ENCODE measurements at places on chromosomes 13 and 19.

- DNase-seq: no peak
Observed at GRCh38 chr19:34734537-34735103, 577 bp downstream of the ZNF181 start.

DNA sequence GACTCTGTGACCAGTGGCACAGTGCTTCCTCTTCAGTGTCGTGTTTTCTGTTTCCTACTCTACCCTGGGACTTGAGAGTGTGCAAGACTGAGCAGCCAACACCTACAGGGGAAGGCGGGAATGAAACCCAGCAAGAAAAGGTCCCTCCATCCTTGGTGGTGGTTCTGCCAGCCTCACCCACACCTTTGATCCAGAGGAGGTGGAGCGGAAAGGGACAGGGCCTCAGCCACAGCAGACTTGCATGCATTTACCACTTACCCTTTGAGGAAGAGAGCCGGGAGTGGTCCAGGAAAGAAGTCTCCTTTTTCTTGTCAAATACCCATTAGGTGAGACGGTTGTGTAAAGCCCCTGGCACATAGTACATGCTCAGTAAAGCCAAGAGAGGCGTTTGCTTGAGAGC, 164.8 kb upstream of the ZNF536 start:
- no peak for DNase-seq

DNA sequence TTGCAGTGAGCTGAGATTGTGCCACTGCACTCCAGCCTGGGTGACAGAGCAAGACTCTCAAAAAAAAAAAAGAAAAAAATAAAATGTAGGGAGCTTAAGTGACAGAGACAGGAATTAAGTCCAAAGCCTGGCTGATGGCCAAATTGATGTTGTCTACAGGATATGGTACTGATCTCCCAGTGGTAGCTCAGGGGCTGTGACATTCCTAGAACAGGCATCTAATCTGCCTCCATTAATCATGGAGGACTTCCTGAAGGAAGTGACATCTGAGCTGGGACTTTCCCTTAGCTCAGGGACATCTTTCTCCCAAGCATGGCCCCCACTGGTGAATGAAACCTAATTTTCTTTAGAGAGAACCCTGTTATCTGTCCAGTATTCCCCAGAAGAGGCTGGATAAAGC, 11.4 kb upstream of the EDDM13 start:
- DNase-seq: no peak

DNA sequence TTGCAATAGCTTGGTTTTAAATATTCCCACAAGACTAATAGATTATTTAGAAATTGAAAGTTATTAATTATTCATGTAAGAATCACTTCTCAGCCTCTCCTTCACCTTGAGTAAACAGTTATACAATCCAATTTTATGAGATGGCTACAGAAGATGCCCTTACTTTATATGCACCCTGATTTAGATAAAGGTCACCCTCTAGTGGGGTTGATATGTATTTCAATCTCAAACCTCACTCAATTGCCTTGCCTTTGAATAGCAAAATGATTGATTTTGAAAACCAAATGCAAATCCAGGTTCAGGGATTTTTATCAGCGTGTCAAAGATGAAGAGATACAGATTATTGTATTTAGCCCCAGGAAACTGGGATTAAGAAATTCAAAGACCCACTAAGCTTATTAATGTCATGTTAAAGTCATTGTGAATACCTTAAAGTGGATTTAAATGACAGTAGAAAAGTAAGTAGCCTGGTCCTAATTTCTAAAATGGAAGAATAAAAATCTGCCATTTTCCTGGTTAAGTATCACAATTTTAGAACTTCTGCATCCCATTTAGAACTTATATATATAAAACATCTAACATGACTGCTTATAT, 305.1 kb downstream of the ITGBL1 start:
- DNase-seq: no peak

DNA sequence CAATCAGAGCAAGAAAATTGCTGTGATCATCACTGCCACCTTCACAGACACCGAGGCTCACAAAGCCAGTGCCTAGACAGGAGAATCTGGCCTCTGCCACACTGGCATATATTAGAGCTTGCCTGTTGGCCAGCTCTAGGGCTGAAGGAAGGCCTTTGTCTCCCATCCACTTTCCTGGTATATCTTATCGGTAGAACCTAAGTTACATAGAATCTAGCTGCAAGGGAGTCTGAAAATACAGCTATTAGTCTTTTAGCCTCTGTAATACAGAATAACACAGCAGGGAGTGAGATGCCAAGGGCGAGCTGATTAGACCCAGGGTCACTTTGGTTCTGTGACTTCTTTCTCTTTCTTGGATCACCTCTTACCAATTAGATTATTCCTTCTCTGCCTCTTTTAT, 154.9 kb upstream of the KL start:
- DNase-seq: no peak

- no peak for DNase-seq
Observed at GRCh38 chr13:68254151-68254550, 1024.0 kb upstream of the PCDH9 start.

- DNase-seq: no peak
Observed at GRCh38 chr13:81686877-81687276, 1346.0 kb upstream of the SPRY2 start.

DNA sequence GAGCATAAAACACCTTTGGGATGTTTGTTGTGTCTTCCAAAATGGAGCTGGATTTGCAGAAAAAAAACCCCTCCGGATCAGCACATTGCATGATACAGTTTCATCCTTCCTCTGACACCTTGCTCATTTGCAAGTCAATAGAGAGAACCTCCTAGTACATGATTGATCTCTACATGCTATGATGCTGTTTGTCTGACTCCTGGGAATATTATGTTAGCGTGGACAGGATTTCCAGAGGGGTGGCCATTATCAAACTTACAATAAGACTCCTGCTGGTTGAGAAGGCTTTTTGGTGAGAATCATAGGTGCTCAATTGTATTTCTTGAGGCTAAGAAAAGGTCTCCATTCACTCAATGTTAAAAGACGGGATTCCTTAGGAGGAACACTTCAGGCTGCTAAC, 75.9 kb upstream of the SCEL start:
- no peak for DNase-seq

GRCh38 chr13:42413484-42413815, 141.5 kb downstream of the AKAP11 start:
- no peak for DNase-seq

- DNase-seq: peak; percentile 26
Observed at GRCh38 chr19:50046649-50047503, 21.1 kb downstream of the ZNF473 start.

DNA sequence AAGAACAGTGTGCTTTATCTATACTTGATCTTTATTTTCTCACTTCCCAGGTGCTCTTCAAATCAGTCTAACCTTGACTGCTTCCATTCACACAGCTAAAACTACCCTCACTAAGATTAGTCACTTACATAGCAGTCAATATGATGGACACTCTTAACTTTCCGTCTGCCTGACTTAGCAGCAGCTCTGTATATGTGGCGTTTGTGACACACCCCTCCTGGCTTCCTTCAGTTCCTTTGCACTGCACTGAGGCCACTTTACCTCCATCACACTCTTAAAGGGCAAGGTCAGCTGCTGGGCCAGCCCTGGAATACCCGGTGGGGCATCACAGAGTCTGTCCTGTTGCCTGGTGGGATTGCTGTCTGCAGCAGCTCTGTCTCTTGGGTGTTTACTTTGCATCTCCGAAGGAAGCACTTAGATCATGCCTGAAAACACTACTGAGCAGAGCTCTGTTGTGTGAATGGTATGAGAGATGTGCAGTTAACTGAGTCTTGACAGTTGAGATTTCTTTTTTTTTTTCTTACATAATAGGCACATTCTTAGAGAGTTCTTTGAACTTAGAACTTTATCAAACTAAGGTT, 35.6 kb upstream of the IL17D start:
- DNase-seq: no peak

- DNase-seq: no peak
Observed at GRCh38 chr19:30625947-30626625, 253.9 kb downstream of the ZNF536 start.

DNA sequence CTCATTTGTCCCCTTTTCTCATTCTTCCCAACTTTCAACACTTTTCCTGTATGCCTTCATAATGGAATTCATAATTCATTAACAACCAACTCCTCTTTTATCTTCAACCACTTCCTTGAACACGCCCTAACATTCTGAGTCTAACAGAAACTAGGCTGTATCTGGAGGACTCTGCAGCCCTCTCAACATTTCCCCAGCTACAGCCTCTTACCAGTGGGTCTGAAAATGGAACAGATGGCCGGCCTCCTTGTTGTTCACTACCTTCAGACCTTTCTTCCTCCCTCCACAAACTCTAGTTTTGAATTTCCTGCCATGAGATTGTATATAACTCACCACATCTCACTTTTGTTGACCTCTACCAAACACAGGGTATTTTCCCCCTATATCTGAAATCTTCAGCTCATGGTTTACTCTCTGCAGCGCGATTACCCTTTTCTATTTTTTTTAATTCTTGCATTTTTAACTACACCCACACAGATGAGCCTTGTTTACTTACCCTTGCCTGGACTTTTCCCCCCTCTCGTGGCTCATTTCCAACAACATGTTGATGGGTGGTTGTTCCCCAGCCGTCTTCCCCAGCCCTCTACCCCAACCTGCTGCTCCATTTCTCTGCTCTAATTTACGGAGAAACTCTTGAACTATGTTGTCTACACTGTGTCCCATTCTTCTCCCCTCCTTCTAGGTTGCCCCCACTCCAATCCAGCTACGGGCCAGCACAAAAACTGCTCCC, 846 bp downstream of the ZNF790 start:
- DNase-seq: no peak

DNA sequence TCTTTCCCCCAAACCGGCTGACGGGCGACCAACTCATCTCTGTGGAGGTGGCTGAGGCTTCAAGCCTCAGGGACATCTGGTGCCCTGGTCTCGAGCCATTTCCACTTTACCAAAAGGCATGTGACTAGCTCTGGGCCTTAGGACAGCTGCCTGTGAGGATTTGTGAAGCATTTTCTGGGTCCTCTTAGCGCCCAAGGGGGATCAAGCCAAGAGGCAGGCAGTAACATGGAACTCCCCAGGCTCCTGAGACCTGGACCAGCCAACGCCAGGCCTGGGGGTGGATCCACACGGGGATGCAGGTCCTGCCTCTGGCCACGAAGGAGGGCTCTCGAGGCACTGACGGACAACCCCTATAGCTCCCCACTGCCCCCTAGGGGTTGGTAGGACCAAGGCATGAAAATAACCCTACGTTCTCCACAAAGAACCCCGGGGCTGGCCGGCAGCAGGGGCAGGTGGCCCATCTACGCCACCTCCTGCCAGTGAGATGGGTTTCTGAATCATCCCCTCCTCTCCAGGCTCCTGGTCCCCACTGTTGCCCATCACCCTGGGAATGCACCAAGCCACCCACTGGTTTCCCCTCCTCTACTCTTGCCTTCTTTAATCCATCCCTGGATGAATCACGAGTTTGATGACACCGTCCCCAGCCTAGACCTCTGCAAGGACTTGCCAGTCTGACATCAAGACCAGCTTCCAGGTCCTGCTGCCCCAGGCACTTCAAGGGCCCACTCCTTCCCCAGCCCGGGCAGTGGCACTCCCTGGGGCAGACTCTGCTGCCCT, 7.0 kb upstream of the MYDGF start:
- DNase-seq: no peak

GRCh38 chr13:54183166-54183565, 1154.6 kb downstream of the OLFM4 start:
- no peak for DNase-seq

GRCh38 chr13:26019881-26020870, 31.6 kb downstream of the SHISA2 start:
- no peak for DNase-seq

DNA sequence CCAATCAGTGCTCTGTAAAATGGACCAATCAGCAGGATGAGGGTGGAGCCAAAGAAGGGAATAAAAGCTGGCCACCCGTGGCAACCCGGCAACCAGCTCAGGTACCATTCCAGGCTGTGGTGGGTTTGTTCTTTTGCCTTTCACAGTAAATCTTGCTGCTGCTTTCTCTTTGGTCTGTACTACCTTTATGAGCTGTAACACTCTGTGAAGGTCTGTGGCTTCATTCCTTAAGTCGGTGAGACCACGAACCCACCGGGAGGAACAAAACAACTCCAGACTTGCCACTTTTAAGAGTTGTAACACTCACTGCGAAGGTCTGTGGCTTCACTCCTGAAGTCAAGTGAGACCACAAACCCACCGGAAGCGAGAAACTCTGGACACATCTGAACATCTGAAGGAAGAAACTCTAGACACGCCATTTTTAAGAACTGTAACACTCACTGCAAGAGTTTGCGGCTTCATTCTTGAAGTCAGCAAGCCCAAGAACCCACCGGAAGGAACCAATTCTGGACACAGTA, 16.5 kb upstream of the SPACA6 start:
- no peak for DNase-seq

- DNase-seq: no peak
Observed at GRCh38 chr13:110283736-110284517, 23.0 kb downstream of the COL4A1 start.

DNA sequence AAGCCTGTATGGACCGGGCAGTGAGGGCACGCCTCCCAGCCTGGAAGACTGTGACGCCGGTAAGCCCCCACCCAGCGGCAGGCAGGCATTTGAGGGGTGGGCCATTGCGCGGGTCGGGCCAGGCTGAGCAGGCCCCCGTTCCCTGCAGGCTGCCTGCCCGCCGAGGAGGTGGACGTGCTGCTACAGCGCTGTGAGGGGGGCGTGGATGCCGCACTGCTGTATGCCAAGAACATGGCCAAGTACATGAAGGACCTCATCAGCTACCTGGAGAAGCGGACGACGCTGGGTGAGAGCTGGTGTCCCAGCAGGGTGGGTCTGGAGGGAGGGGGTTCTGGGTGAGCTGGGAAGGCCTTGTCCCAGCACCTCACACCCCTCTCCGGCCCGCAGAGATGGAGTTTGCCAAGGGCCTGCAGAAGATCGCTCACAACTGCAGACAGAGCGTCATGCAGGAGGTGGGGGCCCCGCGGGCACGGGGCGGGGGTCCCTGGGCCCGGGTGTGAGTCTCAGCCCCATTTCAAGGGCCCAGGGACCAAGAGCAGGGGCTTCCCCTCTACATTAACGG, 7.1 kb downstream of the ARHGAP45 start:
- no peak for DNase-seq

GRCh38 chr19:5038631-5039271, 69.8 kb downstream of the KDM4B start:
- no peak for DNase-seq

DNA sequence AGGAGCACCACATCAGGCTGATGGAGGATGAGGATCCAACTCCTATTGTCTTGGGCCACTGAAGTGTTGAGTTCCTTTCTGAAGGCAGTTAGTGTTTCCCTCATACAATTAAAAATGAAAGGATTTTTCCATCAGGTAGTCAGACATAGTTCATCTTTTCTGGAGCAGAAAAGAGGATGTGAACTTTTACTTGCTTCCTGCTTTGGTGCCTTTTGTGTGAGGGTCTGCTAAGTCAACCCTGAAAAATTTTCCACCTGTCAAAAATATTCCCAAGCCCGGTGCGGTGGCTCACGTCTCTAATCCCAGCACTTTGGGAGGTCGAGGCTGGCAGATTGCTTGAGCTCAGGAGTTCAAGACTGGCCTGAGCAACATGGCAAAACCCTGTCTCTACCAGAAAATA, 43.9 kb downstream of the RGCC start:
- DNase-seq: no peak

DNA sequence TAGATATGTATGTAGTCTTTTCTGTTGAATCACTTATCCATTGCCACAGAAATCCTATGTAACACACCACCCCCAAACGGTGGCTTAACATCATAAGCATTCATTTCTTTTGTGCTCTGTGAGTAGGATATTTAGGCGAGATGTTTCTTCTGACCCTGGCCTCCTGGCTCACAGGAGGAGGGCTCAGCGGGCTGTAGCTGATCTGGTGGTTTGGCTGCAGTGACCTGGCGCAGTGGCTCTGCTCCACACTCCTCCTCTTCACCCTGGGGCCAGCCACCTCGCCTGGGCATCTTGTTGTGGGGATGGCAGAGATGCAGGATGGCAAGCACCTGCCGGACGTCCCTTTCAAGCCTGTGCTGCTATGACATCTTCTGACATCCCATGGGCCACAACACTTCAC, 147.1 kb upstream of the IRS2 start:
- DNase-seq: no peak
